ENCODE measurements at places on chromosomes 3 and 15.

DNA sequence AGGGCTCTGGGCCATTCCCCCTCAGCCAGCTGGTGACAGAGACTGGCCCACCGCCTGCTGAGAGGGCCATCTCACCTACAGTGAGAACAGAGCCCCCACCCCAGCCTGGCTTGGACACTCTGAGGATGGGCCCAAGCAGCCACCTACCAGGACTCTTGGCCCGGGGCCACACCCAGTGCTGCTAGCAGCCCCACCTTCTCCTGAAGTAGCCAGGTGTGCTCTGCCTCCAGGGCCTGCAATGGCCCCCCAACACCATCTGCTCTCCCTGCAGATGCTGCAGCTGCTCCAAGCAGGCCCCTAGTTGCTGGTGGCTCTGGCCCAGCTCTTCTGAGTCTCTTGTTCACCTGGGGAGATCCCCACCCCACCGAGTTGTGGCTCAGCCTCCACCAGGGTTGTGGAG is 6.8 kb upstream of the CLK3 start:
- DNase-seq = no peak

DNA sequence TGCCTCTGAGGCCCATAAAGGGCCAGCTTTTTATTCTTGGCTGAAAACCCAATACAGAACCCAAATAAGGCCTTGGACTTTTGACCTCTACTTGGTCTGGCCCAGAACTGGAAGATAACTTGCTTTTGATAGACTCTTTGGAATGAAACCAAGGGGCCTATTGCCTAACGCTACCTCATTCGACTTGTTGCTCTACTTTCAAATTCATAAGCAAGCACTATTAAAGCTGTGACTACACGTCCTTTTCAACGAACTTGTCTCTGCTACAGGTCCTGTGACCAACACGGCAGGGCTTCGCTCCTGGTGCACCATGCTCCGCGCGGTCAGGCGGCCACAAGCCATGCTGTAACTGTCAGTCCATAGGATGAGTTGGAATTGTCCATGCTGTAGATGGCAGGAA is 385.4 kb downstream of the MFSD1 start:
- DNase-seq = no peak

- DNase-seq = no peak
Measured at GRCh38 chr3:149438981-149439380, 35.5 kb upstream of the TM4SF4 start.

DNA sequence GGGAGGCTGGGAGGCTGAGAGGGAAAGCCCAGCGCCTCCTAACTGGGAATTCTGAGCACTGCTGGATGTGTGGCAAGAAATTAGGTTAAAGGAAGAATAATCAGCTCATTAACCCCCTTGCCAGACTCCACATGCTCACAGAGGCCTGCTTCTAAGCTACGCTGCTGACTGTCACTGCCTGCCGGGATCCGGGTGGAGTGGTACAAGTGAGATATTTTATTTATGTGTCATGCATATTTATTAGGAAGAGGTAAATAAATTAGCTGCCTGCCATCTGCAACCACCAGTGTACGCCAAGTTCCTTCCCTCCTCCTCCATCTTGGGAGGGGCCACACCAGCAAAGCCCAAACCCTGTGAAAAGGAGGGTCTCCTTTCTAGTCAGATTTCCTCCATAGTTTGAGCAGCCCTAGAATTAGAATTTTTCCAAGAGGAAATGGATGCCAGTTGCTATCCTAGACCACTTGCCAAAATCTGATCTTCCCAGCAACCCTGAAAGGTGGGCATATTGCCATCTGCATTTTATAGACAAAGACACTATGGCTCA is 43.5 kb upstream of the GRIP2 start:
- DNase-seq = no peak

DNA sequence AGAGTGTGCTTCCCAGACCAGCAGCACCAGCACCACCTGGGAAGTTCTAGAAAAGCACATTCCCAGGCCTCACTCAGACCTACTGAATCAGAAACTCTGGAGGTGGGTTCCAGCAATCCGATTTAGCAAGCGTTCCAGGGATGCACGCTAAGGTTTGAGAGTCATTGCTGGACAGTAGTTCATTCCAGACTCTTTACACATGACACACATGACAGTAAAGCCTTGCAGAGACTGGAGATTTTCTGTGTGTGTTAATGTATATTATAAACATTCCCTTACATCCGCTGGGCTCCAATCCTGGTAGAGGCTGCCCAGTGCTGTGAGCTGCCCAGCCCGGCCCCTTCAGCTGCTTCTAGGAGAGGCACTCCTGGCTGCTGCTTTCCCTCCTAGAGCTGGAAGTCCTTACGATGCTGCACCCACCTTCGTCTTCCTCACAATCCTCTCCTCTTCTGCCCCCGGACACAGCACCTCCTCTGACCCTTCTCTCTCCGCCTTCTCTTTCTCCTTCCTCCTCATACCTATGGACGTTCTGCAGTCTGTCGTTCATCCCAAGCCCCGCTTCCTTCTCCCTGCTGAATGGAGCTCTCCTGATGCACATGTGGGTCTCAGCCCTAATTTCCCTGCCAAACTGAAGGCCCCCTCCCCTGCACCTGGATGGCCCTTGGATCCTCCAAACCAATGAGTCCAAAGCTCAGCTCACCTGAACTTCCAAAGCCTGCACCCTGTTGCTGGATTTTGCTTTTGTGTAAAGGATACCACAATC is 44.4 kb downstream of the ITGA11 start:
- DNase-seq = no peak

DNA sequence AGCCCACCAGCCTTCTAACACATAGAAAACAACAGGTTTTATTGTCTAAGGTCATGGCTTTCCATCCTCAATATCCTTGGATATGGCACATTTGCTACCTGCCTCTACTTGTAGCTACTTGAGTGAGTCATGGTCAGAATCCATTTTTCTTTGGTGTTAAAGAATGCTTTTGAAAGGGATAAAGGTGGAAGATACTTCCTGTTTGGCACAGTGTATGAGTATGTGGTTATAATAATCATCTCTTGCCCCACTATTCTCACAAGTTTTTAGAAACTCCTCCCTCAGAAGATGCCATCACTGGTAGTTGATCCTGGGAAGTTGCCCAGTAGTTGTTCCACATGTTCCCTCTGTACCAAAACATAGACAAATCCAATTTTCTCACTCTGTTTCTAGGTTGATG is 508.6 kb upstream of the IL12A start:
- no peak for DNase-seq
